ENCODE measurements at places on chromosomes 2 and 18. TPM values are rescaled to one million over a fixed set of nuclear protein-coding genes. Genes with fewer than 3 reads are reported as not detected.

- DNase-seq: no peak
These were observed 310.5 kb downstream of the PTPRM start for GRCh38 chr18:7877609-7878008.

- DNase-seq: no peak
These were observed 1220.1 kb downstream of the LRP1B start for GRCh38 chr2:140910683-140911082.

GRCh38 chr18:46335534-46336101, 231.4 kb downstream of the HAUS1 start:
- DNase-seq: peak; percentile 75

DNA sequence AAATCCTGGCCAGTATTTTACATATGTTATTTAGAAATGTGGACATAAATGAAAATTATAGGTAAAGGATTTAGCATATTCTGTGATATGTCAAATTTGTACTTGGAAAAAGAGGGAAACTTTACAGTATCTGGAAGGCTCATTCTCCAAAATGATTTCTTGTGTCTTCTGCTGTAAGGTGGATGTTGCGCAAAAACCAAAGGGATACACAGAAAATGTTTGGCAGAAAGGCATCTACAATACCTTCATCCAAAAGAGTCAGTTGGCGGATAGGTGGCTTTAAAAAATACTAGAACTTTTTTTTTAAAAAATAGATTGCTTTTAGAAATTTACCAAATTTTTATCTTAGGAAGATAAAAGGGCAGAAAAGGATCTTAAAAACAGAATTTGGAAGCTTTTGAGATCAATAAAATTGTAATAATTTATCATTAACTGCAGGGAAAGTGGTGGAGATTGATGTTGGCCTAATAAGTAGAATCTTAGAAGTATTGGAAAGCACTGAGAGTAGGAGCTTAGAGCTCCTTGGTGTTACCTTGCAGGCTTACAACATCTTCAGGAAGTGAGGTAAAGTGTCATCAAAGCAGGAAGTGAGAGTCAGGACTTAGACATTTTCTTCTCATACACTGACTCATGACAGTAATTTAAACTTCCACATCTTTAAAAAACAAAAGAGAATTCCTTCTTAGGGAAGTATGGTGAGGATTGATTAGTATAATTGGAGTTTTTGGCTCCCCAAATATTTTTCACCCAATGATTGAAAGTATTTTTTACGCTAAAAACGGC, 2.1 kb downstream of the NABP1 start:
- no peak for DNase-seq

DNA sequence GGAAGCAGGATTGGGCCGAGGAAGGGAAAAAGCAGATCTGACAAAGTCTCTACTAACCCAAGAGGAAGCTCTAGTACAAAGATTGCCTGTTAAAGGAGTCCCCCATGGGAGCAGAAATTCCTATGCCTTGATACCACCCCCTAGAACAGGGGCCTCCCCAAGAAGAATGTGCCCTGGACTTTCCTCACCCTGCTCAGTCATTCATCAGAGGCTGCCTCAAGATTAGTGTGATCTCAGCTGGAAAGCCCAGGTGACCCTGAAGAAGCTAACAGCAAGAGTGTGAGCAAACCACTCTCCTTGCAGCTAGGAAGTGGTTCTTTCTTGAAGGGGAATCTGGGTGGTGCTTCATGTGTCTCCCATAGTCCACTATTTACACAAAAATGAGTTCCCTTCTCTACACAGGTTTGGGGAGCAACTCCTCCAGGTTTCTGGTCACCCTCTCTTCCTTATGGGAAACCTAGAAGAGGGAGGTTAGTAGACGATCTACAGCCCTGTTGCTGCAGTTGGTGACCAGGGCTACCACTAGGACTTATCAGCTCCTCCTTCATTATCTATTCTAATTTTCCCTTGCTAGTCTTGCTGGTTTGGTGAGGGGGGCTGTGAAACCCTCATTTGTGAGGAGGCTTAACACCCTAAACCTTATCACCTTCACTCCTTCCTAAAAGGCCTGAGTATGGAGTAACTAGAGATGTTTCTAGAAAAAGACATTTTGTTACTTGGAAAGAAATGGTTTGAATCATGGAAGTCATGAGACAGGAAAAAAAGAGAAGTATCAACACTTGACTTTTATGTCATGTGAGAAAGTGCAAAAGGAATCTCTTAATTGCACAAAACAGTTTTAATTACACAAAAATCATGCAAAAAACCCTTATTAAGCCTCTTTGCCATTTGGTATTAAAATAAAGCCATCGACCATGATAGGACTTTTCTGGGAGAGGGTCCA, 2.9 kb upstream of the WDR7 start:
- DNase-seq: no peak

GRCh38 chr2:166297951-166298350, 77.8 kb downstream of the SCN9A start:
- no peak for DNase-seq

GRCh38 chr2:198326431-198326830, 522.0 kb downstream of the PLCL1 start:
- no peak for DNase-seq

GRCh38 chr2:120747281-120747680, 11.6 kb downstream of the GLI2 start:
- no peak for DNase-seq

GRCh38 chr2:95005726-95006125, 19.8 kb upstream of the MAL start:
- DNase-seq: no peak

GRCh38 chr18:27685807-27686412, 491.0 kb downstream of the CDH2 start:
- no peak for DNase-seq

GRCh38 chr18:79453816-79454735, 58.3 kb downstream of the NFATC1 start:
- no peak for DNase-seq

- no peak for DNase-seq
These were observed 208.4 kb downstream of the RAD51AP2 start for GRCh38 chr2:17309741-17310339.

DNA sequence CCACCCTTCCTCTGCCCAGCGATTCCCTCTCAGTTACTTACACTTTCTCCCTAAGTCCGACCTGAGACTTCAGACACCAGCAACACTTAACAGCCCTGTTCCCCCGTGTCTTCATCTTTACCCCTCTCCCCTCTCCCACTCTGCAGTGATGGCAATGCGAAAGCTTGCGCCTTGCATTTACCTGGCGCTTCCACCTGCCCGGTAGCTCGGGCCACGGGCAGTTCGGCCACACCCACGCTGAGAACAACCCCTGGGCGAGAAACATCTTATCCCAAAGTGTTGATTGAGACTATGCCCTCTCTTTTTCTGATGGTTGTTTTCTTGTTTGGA, 558 bp downstream of the DNAJC10 start:
- DNase-seq: no peak

- no peak for DNase-seq
These were observed 95.2 kb downstream of the CAMKMT start for GRCh38 chr2:44456946-44457345.

DNA sequence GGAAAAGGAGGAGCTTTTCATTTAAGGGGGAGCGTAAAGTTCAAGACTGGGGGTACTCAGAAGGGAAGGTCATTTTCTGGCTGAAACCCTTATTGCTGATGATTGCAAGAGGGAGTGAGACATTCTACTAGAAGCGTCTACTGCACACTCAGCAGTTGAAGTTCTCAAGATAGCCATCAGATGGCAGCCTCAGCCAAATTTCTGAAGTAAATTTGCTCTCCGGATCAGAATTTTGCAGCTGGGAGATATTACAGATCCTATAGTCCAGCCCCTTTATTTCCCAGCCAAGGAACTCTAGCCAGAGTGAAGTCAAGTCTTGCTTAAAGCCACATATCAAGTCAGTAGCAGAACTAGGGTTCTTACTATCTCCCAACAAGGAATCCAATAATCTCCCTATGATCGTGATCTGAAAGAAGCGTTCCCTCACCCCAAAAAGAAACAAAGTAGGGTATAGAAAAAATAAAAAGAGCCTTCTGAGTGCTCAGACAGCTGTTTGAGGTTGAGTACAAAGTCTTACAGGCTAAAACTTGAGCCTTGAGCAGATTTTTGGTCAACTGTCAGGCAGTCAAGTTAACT, 24.0 kb downstream of the RAX start:
- peak; percentile 94 for DNase-seq

Gene REG3A
- total RNA-seq: not detected

Gene EFHD1
- total RNA-seq: 2.7 TPM

Gene RNF125
- total RNA-seq: 8.6 TPM

Gene LOXHD1
- 2.8 TPM for total RNA-seq

Gene ATP6V1B1
- total RNA-seq: 2.3 TPM

Gene ASPRV1
- 39.5 TPM for total RNA-seq
